ENCODE measurements at places on chromosomes 6 and 20.

GRCh38 chr6:38088829-38089228 lies 269.3 kb downstream of the ZFAND3 start:
- peak; percentile 36 for DNase-seq

GRCh38 chr6:106281088-106281487 lies 44.5 kb downstream of the ATG5 start:
- DNase-seq = peak; percentile 19

GRCh38 chr6:97023982-97024381 lies 99.5 kb downstream of the KLHL32 start:
- DNase-seq = no peak

DNA sequence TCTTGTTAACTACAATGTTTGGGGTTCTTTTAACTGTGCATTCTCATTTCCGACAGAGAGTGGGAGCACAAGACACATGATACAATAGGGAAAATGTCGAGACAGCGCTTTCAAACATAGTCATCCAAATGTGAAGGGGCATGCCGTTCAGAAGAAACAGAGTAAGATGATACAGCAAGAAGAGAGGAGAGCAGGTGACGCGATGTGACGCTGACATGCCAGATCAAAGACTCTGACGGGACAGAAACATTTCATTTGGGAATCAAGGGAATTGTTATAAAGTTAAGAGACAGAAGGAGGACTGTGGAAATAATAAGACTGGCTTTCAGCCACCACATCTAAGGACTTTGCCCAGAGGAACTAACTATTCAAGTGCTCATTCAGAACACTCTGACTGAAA lies 117.4 kb downstream of the FAXC start:
- DNase-seq = no peak

- no peak for DNase-seq
These were observed 410.5 kb downstream of the QKI start for GRCh38 chr6:163825033-163825432.

GRCh38 chr20:37308086-37309050 lies 18.9 kb downstream of the MANBAL start:
- DNase-seq = no peak

- no peak for DNase-seq
These were observed 91.1 kb downstream of the MTFR2 start for GRCh38 chr6:136158971-136159370.

DNA sequence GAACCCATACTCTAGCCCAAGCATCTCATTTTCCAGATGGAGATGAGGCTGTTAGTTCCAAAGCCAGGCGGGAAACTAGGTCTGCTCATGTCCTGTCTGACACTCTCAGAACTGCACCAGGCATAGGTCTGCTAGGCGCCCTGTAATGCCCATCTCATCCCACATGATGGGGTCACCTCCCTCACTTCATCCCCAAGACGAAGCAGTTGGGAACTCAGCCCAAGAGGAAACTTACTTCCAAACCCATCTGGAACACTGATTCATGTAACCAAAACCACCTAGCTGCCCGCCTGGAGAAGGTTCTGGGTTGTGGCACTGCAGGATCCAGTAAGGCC lies 119.4 kb upstream of the PRND start:
- DNase-seq = no peak

- no peak for DNase-seq
These were observed 123.2 kb downstream of the TBC1D7 start for GRCh38 chr6:13205106-13205505.

DNA sequence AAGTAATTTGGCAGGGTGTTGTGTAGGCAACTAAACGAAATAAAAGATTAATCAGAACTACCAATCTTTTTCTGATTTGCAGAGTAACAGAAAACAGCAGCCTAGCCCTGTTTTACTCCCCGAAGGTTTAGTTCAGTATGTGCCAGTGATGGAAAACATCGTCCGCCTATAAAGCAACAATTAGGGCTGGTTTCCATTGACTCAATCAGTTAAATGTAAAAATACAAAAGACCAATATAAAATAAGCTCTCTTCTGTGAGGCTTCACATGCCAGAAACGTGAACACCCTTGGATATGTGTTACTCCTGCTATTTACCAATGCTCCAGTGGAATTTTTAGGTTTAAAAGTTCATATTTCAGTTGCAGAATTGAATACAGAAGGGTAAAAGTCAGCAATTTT lies 210.5 kb upstream of the RSPO3 start:
- DNase-seq = no peak

- DNase-seq = no peak
These were observed 84.5 kb upstream of the LYRM2 start for GRCh38 chr6:89723046-89723445.

DNA sequence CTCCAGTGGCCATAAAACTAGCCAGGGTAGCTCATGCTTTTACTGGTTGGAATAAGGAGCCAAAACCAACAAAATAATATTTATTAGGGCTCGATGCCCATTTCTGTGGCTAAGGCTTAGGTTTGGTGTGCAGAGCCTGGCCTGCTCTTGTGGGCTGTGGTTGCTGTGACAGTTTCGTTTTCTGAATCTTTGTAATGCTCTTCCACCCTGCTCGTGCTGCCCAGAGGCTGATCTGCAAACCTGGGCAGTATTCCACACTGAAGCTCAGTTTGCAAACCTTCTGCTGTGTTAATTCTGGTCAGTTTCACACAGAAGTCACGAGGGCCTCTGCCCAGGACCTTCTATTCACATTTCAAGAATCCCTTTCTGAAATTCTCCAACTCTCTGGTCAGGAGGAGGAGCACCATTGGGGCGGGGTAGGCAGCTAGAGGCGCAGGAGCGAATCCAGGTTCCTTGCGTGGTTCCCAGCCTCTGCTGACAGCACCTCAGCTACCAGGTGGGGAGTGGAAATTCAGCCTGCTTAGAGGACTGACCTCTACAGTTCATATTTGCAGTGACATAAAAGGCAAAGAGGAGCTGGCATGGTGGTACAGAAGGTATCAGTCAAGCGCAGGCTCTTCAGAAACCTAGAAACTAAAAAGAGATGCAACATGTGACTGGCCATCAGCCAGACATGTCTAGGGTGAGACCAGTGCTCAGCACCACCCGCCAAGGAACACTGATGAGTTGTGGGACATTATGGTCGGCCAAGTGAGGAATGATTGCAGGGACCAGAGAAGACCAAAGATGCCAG lies 14.3 kb upstream of the C20orf144 start:
- no peak for DNase-seq

DNA sequence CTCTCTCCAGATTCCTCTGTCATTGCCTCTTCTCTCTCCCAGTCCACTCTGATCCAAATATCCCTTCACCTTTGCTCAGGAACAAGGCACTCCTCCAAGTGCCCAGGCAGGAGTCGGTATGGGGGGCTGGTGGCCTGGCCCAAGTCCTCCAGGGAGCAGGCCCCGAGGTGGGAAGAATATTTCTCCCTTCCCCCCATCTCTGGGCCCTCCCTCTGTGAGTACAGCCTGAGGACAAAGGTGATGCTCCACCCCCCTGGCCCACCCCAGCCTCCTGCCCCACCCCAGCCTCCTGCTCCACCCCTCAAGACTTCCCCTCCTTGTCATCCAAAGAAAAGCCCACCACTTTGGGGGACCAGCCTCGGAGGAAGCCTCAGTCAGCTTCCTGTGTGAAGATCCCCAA lies 96.9 kb downstream of the NCR2 start:
- DNase-seq = no peak

DNA sequence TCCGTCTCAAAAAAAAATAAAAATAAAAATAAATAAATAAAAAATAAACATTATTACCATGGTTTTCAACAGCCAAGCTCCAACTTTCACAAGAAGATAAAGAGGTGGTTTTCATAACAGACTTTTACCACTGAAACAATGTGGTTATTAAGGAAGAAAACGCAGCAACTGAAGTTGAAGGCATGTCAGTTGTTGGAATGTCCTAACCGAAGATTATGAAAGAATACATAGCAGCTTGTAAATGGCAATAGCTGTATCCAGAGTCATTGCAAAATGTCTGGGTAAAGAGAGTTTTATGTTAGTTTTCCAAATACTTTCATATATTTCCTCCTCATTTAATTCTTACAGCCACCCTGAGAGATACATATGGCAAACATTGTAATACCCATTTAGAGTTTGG lies 161.6 kb upstream of the MARCKS start:
- peak; percentile 64 for DNase-seq

DNA sequence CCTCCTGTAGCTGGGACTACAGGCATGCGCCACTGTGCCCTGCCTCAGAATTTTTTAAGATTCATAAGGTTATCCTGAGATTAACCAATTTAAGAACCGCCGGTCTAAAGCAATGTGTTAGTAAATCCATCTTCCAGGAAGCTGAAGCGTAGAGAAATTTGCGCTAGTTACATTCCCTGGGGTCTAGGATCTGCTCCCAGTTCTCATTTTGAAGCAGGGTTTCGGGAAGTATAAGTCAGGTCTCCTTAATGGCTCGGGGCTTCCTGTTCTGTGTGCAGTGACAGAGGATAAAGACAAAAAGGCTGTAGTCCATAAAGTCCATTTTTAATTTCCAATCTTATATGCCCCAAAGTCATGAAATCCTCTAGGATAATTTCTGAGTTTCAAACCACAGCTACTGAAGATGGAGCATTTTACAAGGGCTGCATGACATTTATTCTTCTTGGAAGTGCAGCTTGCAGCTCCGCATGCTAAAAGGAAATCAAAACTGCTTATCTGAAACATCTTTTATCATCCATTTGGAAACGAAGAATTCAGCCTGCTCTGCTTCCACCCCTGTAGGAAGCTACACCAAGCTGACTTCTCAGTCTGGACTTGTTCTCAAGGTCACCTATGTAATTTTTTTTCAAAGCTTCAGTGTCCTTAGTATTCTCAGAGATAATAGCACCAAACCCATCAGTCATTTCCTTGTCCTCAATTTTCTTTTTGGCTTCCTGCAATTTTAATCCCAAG lies 326.1 kb downstream of the PRL start:
- peak; percentile 23 for DNase-seq

DNA sequence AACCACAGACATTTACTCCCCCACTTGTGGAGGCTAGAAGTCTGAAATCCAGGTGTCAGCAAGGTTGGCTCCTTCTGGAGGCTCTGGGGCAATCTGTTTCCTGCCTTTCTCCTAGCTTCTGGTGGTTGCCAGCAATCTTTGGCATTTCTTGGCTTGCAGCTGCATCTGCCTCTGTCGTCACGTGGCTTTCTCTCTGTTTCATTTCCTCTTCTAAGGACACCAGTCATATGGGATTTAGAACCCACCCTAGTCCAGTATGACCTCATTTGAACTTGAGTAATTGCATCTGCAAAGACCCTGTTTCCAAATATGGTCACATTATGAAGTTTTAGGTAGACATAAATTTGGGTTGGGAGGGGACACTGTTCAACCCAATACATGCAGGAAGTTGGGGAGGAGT lies 56.2 kb upstream of the EPB41L1 start:
- peak; percentile 83 for DNase-seq

GRCh38 chr6:71420693-71421328 lies 132.2 kb downstream of the OGFRL1 start:
- DNase-seq = peak; percentile 92

DNA sequence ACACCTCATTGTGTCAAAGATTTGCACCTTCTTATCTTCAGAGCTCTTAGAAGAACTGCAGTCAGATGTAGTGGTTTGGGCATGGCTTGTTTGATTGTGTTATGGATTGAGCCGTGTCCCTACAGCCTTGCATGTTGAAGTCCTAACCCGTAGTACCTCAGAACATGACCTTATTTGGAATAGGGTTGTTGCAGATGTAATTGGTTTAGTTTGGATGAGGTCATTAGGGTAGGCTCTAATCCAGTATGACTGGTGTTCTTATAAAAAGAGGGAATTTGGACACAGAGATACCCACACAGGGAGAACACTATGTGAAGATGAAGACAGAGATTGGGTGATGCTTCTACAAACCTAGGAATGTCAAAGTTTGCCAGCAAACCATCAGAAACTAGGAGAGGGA lies 35.4 kb upstream of the PHACTR2 start:
- no peak for DNase-seq

DNA sequence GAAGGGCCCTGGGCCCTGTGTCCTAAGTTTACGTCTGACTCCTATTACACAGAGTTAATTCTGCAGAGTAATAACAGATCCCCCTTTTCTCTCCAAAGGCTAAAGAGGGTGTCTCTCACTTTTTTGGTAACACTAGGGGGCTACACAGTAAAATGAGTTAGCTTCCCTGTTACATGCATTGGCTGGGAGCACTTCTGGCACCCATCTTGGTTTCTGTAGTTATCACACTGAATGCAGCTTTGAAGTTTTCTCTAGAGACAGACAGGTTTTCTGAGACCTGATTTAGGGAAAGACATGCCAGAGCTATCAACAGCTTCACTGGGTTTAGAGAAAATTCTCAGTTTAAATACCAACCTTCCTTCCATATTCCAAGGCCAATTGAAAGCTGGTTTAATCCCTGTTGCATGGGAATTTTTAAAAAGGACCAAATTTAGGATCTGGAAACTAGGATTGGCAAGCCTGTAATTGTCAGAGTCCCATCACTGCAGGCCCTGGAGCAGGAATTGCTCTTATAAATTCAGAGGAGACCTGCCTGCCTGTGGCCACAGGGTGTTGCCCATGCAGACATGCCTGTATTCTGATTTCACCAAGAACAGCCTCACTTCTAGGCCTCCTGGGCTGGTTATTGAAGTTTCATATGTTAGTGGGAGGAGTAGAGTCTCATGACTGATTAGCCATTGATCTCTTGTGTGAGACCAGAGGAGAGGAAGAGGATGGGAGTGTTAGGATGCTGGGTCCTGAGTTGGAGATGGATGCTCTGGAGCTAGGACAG lies 29.4 kb downstream of the RNF8 start:
- no peak for DNase-seq

DNA sequence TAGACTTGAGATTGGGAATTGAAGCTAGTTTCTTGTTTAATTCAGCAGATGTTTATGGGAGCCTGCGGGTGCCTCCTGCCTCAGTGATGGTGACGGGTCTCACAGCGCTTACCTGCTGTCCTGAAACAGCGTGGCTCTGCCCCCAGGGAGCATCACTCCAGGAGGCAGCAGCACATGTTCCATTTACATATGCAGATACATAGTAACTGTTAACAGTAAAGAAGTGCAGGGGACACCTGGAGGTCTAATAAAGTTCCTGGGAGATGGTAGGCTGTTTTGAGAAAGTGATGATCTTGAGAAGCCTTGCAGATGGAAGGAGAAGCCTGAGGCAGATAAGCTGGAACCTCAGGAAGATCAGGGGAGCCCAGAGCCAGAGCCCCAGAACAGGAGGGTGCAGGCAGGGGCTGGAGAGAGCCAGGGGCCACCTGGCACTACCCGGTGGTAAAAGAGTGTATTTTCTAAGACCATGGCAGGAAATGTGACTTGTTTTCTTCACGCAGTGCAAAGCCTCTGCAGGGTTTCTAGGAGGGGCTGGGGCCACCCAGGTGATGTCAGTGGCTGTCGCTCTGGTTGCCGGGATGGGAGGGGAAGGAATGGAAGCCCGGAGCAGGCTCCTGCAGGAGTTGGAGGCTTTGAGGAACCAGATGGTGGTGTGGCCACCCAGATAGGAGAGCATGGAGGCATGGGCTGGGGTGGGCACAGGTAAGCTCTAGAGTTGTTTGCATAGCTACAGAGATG lies 24.2 kb upstream of the KIF25 start:
- no peak for DNase-seq

- no peak for DNase-seq
These were observed 110.0 kb upstream of the KCNK16 start for GRCh38 chr6:39432330-39433025.

DNA sequence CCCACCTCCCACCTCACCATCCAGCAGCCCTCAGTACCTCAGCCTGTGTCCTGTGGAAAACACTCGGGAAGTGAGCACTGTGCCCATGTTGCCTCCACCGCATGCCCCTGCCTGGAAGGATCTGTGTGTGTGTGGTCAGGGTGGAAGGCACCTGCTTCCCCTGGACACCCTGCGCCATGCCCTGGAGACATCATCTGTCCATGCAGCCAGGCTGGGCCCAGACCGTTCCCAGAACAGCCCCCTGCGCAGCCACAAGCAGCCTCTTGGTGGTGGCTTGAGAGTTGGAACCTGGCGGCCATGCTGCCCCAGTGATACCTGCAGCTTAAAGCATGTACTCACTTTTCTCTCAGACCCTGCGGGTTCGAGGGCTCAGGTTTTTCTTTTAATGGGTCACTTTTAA lies 34.9 kb upstream of the SLC22A1 start:
- no peak for DNase-seq

Measured in suppressor macrophage treated with lipopolysaccharide for 1 hour (primary cell).